ENCODE measurements at places on chromosomes 6 and 20.

DNA sequence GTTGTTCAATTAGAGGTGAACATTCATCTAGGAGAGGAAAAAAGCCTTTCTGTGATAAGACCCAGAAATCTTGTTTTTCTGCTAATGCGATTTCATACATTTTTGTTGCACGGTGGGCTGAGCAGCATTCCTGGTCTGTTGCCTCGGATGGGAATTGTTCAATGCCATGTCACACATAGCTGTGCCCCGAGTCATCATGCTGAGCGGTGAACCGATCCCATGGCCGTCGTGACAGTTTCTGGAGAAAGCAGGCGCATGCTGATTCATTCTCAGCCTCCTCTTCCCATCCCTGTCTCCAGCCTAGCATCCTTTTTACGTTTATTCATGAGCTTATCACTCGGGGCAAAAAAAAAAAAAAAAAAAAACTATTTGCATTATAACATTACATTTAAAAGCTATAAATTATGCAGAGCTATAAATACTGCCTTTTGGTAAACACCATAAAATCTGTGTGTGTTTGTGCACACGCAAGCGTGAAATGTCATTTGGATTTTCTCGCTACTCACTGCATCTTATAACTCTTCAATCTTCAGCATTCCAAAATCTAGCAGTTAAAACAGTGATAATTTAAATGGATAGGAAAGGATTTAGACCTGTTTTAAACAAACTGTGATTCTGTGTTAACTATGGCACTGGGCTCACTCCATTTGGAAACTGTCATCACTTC is 58.9 kb upstream of the IFNGR1 start:
- DNase-seq = no peak

DNA sequence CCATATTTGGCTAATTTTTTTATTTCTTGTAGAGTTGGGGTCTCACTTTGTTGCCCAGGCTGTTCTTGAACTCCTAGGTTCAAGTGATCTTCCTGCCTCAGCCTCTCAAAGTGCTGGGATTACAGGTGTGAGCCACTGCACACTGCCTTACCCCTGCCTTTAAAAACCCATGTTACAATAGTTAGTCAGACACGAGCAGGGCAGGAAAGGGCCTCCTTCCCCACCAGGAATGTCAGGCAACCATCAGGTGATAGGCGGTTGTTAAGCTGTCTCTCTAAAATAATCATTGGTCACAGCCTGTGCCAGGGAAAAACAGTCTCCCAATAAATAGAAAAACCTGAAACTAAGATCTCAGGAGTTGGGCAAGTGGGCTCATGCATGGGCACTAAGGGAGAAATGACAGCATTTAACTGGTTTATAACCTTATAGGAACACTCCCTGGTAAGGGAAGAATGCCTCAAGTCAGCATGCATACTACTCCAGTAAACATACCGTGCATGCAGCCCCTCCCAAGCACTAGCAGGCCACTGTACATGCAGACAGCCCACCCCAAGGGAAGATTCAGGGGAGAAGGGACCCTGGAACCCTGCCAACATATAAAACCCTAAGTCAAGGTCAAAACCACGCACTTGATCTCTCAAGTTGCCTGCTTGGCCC is 8.4 kb downstream of the OR2H2 start:
- no peak for DNase-seq

- no peak for DNase-seq
Measured at GRCh38 chr6:140319209-140319608, 944.8 kb upstream of the CITED2 start.

GRCh38 chr6:140977403-140977802 is 1155.3 kb upstream of the GJE1 start:
- no peak for DNase-seq

GRCh38 chr6:3297909-3298308 is 39.2 kb downstream of the PSMG4 start:
- no peak for DNase-seq

- no peak for DNase-seq
Measured at GRCh38 chr6:157721426-157721825, 101.6 kb upstream of the SNX9 start.

DNA sequence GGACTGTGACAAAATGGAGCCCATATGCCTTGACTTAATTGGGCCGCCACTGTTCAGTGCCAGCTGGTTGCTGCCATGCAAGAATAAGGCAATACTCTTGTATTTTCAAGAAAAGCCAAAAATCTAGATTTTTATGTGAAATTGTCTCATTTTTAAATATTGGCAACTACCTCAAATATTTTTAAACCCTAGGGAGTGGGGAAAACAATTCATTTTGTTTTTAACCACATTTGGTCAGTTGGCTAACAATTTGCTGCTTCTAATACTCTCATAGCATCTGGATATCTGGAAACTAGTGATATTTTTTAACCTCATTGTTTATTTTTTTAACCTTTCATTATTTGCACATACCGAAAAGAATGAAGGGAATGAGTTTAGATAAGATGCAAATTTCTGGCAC is 91.0 kb downstream of the EYA2 start:
- DNase-seq = no peak

DNA sequence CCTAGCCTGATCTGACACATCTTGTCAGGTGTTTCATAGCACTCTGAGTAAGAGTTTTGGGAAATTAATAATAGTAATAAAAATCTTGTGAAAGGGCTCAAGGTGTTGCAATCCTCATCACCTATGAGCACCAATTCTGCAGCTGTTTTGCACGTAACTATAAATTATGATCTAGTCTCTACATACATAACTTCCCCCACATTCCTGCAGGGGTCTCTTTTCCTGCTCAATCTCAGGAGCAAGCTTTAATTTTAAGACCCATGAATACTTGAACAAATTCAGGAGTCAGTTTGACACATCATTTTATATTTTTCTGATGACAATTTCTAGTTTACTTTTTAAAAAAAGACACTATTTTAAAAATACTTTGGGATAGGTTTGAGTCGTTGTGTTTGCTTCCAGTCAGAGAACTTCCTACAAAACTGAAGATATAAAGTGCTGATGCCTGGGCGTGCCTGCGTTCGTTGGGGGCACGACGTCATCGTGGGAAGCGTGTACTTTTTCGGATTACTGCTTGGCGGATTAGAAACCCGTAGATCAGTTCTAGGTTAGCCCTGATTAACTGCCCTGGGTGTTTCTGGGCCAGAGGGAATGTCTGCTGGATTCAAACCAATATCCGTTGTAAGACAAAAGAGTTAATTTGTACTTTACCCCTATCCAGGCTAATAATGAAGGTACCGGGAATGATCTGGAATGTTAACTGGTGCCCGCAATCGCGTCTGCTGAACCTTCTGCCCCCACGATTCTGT is 1.0 kb upstream of the E2F3 start:
- peak; percentile 19 for DNase-seq

DNA sequence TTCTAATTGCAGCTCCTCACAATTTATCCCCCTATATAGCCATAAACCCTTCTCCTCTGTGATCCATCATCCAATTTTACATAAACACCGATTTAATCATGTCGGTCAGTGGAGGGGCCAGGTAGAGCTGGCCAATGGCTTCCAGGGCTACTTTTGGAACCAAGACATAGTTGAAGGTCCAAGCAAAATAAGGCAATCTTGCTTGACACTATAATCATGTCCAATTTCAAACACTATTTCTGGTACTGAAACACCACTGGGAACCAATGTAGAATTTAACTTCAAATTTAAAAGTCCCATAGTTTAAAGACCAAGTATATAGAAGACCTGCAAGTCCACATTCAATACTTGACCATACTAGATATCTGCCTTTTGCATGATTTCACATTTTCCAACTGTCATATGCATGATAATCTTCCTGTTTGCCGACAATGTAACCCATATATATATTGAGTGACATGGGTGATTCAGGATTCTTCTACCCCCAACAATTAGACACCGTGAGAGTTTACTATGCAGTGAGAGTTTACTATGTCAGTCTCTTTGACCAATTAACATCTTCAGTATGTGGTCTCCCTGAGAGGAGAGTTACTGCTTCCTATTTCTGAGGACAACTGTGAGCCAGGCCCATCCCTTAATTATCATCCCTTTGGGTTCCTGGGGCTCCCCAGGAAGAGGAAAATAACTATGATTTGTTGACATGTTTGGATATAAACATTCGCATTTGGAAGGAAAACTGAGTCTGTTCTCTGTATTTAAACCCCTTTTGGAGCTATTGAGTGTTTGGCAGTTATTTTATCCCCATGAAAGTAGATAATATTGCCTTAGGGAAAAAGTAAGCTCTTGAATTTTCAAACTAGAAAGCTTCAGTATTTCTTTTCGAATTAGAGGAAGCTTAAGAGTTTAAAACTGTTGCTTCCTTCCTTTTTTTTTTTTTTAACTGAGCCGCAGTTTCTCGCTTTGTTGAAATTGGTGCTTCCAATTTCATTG is 31.8 kb downstream of the SAMD3 start:
- no peak for DNase-seq

DNA sequence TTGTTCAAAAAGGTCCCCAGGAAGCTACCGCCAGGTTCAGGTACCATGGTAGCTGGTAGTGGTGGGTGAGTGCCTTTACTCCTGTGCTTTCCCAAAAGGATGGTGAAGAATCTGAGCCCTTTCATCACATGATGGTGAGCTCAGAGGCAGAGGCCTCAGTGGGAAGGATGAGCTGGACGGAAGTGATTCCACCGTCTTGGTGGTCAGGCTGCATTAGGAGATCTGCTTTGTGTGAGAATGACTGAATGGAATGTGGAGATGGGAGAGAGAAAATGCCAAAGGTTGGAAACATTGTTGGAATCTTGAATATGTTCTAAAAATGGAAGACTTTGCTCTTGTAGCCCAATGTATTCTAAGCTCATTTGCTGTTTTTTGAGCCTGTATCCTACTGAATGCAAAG is 108.1 kb upstream of the SCP2D1 start:
- DNase-seq = no peak

DNA sequence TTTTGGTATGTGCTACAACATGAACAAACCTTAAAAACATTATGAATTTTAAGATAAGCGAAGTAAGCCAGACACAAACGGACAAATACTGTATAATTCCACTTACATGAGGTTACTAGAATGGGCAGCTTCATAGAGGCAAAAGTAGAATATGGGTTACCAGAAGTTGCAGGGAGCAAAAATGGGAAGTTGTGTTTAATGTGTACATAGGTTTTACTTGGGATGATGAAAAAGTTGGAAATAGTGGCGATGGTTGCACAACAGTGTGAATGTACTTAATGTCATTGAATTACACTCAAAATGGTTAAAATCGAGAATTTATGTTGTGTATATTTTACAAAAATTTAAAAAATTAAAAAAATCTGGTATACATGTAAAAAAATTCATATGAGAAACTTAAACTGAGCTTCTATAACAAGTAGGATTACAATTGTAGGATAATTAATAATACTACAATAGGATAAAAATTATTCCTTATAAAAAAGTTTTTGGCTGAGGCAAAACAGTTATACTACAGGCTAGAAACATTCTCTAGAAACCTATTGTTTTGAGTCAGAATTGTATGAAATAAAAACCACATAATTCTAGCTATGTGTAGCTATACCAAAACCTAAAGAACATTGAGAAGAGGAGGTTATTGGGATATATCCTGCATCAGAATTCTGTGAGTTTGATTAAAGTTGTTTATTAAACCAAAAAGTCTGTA is 24.8 kb upstream of the DYNLRB1 start:
- no peak for DNase-seq

- DNase-seq = no peak
Measured at GRCh38 chr6:122200440-122200839, 199.0 kb upstream of the HSF2 start.

DNA sequence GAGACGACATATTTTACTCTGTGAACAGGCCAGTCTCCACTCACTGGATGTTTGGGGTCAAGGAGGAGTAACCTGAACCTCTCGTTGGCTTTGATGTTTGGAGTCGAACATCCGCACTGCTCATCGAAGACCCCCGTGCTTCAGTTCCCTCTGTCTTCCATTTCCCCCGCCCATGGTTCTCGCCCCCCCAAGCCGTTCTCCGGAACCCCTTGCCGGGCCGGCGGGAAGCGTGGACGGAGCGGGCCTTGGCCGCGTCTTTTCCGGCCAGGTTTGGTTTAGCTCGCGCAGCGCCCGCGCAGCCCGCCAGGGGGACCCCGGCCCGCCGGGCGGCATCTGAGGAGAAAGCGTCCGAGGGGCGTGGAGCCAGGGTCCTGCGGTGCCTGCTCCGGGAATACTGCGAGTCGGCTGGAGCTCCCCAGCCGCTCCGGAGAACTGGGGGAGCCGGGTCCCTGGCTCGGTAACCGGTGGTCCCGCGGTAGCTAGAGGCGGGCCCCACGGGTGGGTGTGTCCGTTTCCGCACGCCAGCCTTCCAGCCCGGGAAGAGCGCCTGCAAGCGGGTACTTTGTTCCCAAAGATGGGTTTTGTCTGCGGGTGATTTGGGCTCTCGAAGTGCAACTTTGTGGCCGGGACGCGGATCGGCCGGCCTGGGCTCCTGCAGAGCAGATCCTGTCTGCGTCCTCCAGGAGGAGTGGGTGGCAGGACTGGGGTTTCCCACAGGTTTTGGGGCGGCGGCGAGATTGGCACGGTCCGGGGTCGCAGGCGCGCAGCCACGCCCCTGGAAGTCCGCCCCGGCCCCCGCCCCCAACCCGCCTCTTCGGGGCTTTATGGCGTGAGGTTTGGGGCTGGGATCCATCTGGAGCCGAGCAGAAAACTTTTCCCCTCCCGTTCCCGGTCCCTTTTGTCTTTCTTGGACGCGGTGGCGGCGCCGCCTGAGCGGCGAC is at the start of gene TMEM200A:
Gene TMEM200A (plus strand): TSS at position 852 of the 941 bp plus-strand sequence. CDS start 74,406 bp downstream, outside the sequence.
- DNase-seq = peak; percentile 15

DNA sequence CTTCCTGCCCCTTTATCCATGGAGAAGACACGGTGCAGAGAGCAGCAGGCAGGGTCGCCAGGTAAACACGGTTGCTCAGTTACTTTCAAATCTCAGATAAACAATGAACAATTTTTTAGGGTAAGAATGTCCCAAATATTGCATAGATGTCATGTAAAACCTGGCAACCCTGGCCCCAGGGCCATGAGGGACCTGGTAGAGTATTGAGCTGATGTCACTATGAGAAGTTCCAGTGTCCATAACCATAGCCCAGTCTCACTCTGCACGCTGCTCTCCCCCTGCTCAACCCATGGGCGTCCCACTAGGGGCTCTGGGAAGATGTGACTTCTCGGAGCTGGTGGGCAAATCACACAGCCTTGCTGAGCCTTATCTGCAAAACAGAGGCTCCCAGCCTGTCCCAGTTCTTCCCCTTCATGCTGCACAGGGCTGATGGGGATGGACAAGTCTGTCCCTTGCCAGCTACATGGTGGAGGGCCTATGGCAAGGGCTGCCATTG is 71.3 kb upstream of the TOP1 start:
- no peak for DNase-seq

DNA sequence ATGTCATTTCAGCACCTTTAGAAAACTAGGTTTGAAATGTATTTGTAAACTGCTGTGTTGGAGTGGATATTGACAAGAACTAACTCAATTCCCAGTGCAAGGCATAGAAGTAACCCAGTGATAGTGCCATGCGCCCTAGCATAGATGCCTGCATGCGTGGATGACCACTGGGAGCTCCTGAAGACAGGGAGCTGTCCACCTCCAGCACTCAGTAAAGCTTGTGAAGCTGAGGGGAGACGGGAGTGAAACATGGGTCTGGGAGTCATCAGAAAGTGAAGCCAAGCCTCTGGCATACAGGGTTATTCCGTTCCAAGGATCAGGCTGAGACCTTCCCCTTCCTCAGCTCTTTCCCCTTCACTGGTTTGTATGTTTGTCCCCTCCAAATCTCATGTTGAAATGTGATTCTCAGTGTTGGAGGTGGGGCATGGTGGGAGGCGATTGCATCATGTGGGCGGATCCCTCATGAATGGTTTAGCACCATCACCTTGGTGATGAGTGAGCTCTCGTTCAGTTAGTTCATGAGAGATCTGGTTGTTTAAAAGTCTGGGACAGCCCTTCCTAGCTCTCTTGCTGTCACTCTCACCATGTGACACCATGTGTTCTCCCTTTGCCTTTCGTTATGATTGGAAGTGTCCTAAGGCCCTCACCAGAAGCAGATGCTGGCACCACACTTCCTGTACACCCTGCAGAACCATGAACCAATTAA is 146.5 kb upstream of the FERMT1 start:
- DNase-seq = no peak

Data from activated T-cell treated with anti-CD3 and anti-CD28 coated beads for 4 hours (primary cell).